Kidney (tissue), 22 donors: ENCODE measurements at places on chromosomes 12 and 14.

DNA sequence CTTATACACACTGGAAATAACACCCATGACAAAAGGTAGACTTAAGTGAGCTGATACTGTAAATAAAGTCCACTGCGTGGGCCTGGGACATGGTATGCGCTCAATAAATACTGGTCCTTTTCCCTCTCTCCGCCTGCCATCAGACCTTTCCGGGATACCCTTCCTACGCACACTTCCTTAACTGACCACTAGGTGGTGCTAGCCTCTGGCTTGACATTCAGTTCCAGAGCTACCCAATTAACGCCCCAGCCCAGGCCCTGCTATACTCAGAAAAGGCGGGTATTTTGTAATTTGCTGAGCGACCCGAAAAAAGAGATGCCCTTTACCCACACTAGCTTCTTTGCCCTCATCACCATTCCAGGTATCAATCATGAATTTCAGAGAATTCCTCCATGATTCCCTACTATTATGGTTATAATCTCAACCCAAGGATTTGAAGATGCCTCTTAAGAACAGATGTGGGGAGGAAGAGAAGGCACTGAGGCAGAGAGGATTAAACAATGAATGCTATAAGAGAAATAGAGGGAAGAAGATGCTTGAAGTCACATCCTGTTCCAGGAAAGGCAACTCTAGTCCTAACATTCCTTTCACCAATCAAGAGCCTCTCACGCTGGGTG, 3.9 kb upstream of the LRP1 start:
- DNase-seq = peak; percentile 90

GRCh38 chr12:54421879-54422250, 2.8 kb upstream of the ITGA5 start:
- DNase-seq = no peak

DNA sequence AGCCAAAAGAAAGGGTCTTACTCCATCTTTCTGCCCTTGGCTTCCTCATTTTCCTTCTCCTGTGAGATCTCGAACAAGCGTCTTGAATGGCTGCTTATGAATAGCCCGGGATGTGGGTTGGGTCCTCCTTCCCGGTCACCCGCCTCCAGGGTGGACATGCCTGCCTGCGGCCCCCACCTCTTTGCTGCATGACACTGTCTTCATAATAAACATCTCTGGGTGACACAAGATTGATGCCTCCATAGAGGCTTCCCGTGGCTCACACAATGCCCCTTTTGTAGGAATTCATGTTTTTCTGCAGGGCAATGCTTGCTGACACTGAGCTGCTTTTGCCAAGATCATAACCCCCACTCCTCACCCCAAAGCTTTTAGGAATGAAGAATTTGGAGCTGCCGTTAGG, 125.9 kb downstream of the ZNF664 start:
- DNase-seq = no peak

GRCh38 chr12:100268835-100269564, 2.0 kb downstream of the SCYL2 start:
- DNase-seq = no peak

DNA sequence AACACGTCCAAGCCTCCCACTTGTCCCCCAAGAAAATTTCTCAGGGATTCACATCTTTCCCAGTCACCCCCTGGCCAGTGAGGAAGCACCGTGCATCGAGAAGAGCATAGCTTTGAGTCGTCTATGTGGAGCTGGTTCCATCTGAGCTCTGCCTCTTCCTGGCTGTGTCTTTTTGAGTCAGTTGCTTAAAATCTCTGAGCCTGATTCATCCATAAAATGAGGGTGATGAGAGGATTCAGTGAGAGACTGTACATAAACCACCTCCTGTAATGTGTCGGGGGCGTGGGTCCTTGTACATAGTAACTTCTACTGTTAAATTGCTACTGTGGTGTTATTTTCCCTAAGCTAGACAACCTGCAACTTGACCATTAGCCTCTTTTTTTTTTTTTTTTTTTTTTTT, 13.8 kb downstream of the CD9 start:
- DNase-seq = no peak

DNA sequence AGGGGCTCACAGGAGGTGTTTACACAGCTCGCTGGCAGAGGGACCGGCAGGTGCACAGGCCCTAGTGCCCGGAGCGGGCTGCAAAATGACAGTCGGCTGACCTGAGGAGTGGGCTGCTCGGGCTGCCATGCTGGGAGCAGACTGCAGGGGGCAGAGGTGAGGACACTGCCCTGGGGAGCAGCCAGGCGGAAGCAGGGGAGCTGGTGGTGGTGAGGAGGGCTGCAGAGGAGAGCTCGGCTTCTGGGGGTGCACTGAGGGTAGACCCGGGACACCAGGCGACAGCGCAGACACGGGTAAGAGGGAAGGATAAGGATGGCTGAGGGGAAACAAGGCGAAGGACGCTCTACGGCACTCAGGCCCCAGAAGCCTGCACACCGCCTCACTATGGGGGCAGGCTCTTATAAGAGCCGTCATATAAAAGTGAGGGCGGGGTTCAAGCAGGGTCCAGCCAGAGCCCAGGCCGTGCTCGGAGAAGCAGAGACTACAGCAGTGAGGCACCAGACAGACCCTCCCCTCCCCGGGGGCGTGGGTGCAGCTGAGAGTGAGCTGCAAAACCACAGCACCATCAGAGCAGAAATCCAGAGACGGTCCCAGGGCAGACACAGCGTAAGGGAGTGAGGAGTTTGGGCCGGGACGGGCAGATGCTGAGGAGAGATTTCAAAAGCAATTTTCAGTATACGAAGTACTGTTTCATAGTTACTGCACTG, 62.5 kb downstream of the CCDC88C start:
- DNase-seq = no peak

- DNase-seq = no peak
Observed at GRCh38 chr12:25552681-25553080, 402 bp downstream of the LMNTD1 start.

- DNase-seq = no peak
Observed at GRCh38 chr12:72612171-72612570, 340.0 kb downstream of the TRHDE start.

- no peak for DNase-seq
Observed at GRCh38 chr12:116026768-116027550, 250.5 kb downstream of the MED13L start.

DNA sequence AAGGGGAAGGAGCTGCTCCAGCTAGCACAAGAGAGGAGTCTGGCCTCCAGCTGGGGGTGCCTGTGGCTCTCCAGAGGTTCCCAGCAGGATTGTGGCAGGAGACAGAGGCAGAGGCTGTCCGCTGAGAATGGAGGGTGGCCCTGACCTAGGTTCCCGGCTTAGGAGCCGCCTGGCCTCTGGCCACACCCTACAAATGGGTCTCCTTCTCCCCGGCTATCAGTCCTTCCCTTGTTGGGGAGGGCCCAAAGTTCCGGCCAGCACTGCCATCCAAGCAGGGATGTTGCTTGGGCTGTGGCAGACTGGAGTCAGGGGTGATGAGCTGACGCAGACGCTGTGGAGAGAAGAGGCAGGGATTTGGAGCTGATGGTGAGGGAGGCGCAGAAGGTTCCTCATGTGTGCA, 23.1 kb downstream of the SLC6A12 start:
- no peak for DNase-seq

GRCh38 chr12:49920241-49920914, 16.7 kb upstream of the FAIM2 start:
- no peak for DNase-seq

DNA sequence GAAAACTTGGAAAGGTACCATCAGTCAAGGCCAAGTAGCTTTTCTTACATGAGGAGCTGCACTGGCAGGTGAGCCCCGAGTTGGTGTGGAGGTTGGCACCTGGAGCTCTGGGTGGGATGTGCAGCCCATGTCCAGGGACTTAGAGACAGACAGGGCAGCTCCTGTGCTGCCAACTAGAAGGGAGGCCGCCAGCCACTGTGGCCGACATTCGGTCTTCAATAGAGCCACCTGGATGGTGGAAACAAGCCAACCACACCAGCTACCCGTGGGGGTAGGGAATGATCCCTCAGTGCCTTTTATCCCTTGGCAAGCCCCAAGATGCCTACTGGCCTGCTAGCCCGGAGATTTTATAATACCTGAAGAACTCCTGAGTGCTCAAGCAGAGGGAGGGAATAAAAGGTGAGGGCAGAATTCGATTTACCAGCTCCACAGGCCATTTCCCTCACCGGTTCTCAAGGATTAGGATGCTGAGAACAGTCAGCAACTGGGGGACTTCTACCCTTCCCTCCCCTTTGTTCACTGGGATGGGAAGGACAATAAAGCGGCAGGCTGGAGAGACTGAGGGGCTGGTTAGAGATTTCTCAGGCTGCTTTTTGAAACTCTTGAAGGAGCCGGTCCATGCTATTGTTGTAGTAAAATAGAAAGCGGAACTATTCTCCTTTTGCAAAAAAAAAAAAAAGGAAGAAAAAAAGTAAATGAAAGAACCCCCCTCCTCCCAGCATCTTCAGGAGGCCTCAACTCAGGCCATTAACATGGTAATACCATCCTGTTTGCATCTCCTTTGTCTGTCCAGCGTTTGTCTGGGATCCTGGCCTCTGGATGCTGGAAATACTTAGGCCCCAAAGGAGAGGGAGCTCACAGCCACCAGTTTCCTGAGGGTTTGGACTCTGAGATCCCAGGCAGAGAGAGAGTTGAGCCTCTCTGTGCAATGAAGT, 321.6 kb downstream of the ZFP36L1 start:
- peak; percentile 63 for DNase-seq

DNA sequence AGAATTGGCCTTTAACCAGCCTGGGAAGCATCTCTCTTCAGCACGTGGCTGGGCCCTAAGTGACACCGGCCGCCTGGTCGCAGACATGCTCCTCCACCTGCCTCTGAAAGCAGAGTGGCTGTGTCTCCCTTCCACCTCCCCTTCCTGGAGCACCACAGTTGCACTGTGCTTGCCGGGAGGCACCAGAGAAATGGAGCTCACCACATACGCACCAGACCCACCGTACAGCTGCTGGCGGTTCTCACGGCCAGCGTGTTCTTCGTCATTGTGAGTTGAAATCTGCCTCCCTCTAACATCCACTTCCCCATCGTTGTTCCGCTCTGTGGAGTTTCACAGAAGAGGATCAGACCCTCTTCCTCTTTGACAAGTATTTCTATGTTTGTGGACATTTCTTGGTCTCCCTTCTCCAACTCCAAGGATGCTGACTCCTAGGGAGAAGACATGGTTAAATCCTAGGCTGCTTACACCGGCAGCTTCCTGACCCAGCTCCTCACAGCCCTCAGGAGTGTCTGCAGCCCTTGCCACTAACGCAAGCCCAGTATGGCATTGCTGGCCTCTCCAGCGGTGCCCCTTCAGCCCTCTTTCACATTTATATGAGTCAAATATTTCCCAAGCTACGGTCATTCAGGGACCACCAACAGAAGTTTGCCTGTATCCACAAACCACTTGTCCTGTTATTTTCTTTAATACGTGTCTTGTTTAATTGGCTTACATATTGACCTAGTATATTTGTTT, 11.5 kb upstream of the KRT5 start:
- DNase-seq = no peak

- DNase-seq = no peak
Observed at GRCh38 chr12:64110864-64111263, 111.2 kb downstream of the KICS2 start.

DNA sequence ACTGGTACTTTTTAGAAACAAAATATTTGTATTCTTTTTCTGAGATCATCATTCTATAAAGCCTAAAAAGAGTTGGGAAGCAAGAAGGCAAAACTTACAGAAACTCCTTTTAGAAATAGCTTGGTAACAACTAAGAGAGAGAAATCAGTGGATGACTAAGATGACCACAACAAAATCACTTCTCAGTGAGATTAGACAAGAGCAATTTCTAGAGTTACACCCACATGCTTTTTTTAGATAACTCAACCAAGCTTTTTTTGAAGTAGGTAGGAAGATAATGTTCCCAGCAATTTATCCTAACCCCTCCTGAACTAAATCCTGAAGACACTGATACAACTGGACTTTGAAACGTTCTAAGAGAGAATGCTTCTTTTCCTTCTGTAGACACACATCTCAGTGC, 576.4 kb downstream of the SLC6A15 start:
- DNase-seq = no peak
